Thymus (tissue), 14 donors: ENCODE measurements at places on chromosomes 12 and 14. TPM values are rescaled to one million over a fixed set of nuclear protein-coding genes. Genes with fewer than 3 reads are reported as not detected.

Gene POTEG
- polyA plus RNA-seq, result 0.02 TPM

Gene ASCL1
- 15.3 TPM for polyA plus RNA-seq

Gene TCL1B
- polyA plus RNA-seq, result 0.14 TPM

Gene KRT81
- polyA plus RNA-seq, result 3.7 TPM

Gene HCAR2
- 4.3 TPM for polyA plus RNA-seq

Gene DDX11
- polyA plus RNA-seq, result 19.6 TPM

Gene ARHGEF40
- 6.5 TPM for polyA plus RNA-seq

Gene GALNT8
- polyA plus RNA-seq, result 0.30 TPM

Gene ASB2
- polyA plus RNA-seq, result 2.6 TPM

Gene ZNF740
- 10.3 TPM for polyA plus RNA-seq

Gene SMCO2
- 2.6 TPM for polyA plus RNA-seq

Gene FCF1
- 21.9 TPM for polyA plus RNA-seq

Gene SLC38A1
- 54.4 TPM for polyA plus RNA-seq

Gene EFS
- 5.2 TPM for polyA plus RNA-seq

Gene DTD2
- polyA plus RNA-seq, result 14.4 TPM

Gene ATL1
- polyA plus RNA-seq, result 2.6 TPM

Gene CCDC197
- not detected for polyA plus RNA-seq

Gene BMP4
- polyA plus RNA-seq, result 4.0 TPM

Gene ATF7
- 15.8 TPM for polyA plus RNA-seq

Gene BCL11B
- polyA plus RNA-seq, result 15.1 TPM

Gene OLR1
- polyA plus RNA-seq, result 1.1 TPM

Gene TMEM116
- 11.4 TPM for polyA plus RNA-seq

Gene TSPAN19
- 0.27 TPM for polyA plus RNA-seq
